ENCODE measurements at places on chromosomes 1 and 21.

DNA sequence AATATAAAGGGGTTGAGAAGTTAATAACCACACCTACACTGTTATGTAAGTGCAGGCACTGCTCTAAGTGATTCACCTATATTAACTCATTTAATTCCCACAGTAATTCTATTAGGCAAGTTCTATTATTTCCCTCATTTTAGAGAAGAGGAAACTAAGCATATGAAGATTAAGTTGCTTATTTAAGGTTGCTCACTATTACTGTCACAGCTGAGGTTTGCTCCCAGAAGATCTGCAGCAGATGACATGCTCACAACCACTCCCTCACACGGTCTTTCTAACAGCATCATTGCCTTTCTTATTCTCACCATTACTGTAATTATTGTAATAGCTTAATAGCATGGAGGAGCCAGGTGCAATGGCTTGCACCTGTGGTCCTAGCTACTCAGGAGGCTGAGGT is 196.4 kb upstream of the GREM2 start:
- no peak overlapping the region for H3K4me3 ChIP-seq
- H3K27me3 ChIP-seq = peaks cover 12% of the 10 kb centered on the region
- no peaks in the 10 kb centered on the region for H3K36me3 ChIP-seq
- peaks cover 5% of the 10 kb centered on the region for H3K4me1 ChIP-seq

DNA sequence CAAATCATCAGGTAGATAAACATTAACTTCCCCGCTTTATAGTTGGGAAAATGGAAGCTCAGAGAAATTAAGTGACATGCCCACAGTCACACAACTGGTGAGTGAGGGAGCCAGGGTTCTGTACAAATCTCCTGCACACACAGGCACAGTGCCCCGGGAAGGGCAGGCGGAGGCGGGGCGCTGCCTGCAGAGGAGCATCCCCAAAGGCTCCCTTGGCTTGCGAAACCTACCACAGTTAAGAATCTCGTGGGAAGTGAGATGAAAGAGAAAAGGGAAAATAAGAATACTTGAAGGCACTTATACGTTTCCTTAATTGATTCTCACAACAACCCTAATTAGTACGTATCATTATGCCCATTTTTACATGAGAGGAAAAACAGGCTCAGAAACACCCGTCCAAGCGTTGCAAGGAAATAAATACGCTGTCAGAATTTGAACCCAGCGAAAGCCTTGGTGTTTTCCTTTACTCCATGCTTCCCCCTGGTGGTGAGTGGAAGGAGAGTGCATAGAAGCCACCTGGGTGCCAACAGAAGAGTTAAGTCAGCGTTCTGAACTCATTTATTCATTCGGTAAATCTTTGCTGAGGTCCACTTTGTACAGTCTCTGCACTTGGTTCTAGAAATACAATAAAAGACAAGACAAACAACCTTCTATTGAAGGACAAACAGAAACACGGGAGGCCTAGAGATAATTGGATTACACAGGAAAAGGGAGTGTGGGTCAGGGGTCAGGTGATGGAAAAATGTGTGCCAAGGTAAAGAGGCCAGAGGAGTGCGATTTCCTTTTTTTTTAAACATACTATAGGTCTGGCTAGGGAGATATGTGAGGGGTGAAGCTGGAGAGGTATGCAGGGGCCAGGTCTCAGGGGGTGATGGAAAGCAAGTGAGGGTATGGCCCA is 28.4 kb downstream of the ACP6 start:
- no peaks in the 10 kb centered on the region for H3K4me1 ChIP-seq
- peaks cover 16% of the 10 kb centered on the region for H3K36me3 ChIP-seq
- no peak for DNase-seq
- H3K27me3 ChIP-seq = no peaks in the 10 kb centered on the region
- H3K4me3 ChIP-seq = no peak overlapping the region

DNA sequence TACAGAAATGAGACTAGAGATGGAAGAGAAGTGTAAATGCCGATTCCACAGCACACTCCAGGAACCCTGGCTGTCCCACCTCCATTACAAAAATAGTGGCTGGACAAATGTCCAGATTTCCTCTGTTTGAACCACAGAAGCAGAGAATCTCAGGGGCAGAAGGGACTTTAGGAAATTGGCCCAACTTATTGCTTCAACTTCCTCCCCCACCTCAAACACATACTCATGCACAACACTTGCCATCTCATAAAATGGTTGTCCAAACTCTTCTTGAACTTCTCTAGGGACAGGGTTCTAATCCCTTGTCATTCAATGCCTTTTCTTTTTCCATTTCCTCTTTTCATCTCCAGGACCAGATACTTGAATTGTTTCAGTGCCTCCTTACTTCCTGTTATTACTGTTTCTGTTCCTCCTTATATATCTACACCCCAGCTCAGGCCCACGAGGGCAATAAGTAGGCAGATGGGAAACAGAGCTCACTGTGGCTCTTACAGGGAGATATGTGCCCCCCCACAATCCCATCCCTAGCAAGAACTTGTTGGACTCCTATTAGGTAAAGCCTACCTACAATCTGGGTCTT is 8.5 kb upstream of the B4GALT3 start:
- H3K27ac ChIP-seq = no peak overlapping the region
- DNase-seq = no peak
- H3K4me3 ChIP-seq = no peak overlapping the region
- no peaks in the 10 kb centered on the region for H3K27me3 ChIP-seq
- peaks cover 5% of the 10 kb centered on the region for H3K4me1 ChIP-seq

DNA sequence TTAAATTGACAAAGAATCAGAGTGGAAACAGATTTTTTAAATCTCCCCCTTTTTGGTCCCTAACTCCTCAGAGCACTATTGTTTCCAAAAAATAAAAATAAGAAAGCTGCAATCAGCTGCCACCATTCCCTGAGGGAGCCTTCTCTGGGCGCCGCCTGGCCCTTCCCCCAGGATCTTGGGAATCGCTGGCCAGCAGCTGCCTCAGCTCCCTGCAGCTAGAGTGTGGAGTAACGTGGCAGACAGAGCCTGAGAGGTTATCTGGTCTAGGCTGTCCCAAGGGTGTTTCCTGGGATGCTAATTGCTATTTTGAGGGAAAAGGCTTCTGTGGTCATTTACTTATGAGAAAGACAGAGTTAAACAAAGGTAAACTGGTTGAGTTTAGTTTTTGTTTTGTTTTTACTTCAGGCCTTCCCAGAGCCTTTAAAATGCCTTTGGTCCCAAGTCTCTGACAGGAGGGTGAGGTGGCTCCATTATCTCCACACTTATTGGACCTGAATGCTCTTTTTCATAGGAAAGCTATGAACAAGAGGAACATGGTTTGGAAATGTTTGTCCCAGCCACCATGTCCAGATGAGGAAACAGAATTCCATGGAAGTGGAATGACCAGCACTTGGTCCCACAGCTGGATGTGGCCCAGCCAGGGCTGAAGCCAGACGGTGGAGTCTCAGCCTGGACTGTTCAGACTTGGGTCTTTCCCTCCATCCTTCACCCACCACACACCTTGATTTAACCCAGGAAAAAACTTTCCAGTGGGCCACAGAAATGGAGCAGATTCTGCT is 14.1 kb upstream of the KIAA1614 start:
- DNase-seq = no peak
- H3K27me3 ChIP-seq = no peaks in the 10 kb centered on the region

DNA sequence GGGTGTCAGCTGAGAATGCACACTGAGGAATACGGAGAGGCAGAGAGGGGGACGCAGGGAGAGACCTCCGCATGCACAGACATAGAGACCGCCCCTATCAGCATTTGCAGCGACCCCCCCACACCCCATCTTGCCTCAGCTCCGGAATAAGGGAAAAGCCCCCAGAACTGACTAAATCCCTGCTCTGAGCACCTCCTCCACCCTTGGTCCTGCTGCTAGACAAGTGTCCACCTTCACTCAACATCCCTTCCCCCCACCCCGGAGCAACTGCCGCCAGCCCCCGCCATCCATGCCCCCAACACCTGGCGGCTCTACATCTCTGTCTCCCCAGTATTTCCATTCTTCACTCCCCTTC is 769 bp downstream of the SV2A start:
- peaks cover 11% of the 10 kb centered on the region for H3K36me3 ChIP-seq
- no peaks in the 10 kb centered on the region for H3K27me3 ChIP-seq
- DNase-seq = no peak
- H3K4me1 ChIP-seq = peaks cover 27% of the 10 kb centered on the region

DNA sequence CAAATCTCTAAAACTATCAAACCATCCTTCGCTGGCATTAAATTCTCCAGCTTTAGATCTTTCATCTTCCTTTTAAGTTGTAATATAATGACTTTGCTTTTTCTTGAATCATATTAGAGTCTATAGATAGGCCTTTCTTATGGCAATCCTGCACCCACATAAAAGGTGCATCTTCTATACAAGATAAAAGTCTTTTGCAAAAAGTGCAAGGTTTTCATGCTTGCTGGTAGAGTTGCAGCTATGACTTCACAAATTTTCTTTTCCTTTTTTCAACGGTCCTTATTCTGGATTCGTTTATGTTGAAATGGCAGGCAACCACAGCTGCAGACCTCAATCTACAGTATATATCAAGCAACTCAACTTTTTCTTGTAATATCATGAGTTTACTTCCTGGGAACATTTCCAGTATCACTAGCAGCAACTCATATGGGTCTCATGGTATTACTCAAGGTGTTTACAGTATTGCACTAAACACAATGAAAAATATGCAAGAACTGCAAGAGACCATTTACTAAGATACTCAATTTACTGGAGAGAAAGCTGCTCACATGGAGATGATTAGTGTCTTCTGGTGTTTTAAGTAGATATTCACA is 22.1 kb downstream of the OMA1 start:
- DNase-seq = no peak
- peaks cover 8% of the 10 kb centered on the region for H3K36me3 ChIP-seq
- peaks cover 15% of the 10 kb centered on the region for H3K4me1 ChIP-seq
- no peak overlapping the region for H3K27ac ChIP-seq

- H3K36me3 ChIP-seq = peaks cover 16% of the 10 kb centered on the region
- H3K27ac ChIP-seq = no peak overlapping the region
- no peak overlapping the region for H3K4me3 ChIP-seq
Observed at GRCh38 chr1:228197555-228198147, 10.2 kb upstream of the OBSCN start.

- no peak overlapping the region for H3K4me3 ChIP-seq
- peak overlapping the region; percentile 57 for H3K27ac ChIP-seq
- H3K4me1 ChIP-seq = peaks cover 13% of the 10 kb centered on the region
- peaks cover 29% of the 10 kb centered on the region for H3K36me3 ChIP-seq
- no peak for DNase-seq
- H3K27me3 ChIP-seq = no peaks in the 10 kb centered on the region
Observed at GRCh38 chr1:90973897-90974798, 47.7 kb downstream of the ZNF644 start.

DNA sequence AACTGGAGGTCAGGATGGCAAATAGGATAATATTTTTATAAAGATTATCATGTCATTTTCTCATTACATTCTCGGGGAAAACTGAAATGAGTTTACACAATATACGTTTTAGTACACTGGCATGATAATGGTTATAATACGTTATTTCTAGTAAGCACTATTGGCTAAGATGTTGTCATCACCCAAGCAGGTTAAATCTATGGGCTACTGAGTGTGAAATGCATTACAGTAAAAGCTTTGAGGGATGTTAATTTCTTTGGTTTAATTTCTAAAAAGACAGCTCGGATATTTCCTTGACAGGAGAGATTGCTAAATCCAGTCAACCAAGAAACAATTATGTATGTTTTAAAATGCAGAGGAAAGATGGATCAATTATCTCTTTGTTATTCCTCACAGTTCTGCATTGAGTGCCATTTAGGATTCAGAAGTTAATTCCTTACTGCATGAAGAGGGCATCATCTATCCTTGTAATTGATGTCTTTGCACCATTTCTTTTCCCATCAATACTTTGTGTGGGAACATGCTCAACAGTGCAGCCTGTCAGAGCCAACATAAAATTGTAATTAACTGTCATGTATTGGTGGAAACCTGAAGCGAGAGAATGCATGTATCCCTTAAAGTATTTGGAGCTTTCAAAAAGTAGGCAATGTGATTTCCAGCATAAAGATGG is 222.4 kb upstream of the ZP4 start:
- H3K27me3 ChIP-seq = peaks cover 28% of the 10 kb centered on the region
- H3K4me1 ChIP-seq = no peaks in the 10 kb centered on the region
- H3K27ac ChIP-seq = no peak overlapping the region
- H3K4me3 ChIP-seq = no peak overlapping the region
- H3K36me3 ChIP-seq = no peaks in the 10 kb centered on the region

DNA sequence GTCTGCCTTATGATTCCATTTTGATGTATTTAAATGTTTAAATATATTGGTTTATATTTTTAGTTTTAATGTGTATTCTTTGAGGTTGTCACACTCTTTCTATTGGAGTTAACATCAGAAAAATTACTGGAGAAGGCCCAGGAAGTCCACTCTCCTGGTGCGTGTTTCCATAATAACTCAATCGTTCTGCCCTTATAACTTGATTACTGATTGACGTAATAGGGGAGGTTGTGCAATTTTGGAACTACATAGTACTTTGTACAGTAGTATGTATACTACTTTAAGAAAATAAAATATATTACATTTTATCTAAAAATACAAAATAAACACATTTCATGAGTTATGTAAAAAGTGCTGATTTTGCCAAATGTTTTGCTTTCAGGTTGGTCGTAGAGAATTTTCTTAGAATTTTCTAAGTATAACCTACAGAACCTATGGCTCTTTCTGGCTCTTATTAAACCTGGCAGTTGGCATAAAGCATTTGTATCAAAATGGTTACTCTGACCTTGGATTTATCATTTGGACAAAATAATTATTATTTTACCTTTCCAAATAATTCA is 5.7 kb downstream of the PLA2G4A start:
- H3K27me3 ChIP-seq = no peaks in the 10 kb centered on the region
- no peaks in the 10 kb centered on the region for H3K36me3 ChIP-seq
- H3K27ac ChIP-seq = no peak overlapping the region
- no peak overlapping the region for H3K4me3 ChIP-seq
- H3K4me1 ChIP-seq = peaks cover 36% of the 10 kb centered on the region

DNA sequence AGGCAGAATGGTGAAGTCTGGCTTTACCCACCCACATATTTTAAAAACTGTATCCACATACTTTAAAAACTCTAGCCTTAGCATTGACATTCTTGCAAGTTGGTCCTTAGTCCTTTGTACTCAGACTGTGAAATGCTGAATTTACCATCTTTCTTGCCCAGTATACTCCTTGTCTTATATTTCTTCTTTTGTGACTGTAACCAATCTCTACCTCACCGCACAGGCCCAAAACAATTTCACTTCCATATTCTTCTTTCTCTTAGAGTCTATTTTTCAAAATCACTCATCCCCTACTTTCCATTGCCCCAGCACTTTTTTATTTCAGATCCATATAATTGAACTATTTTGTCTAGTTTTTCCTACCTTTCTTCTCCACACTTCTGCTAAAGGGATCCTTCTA is 892.4 kb upstream of the B3GALT2 start:
- H3K36me3 ChIP-seq = no peaks in the 10 kb centered on the region
- H3K27me3 ChIP-seq = no peaks in the 10 kb centered on the region
- H3K27ac ChIP-seq = no peak overlapping the region
- DNase-seq = no peak
- no peak overlapping the region for H3K4me3 ChIP-seq
